ENCODE measurements at places on chromosomes 5 and 9.

GRCh38 chr5:179181988-179182387 lies 121.8 kb downstream of the ZNF354C start:
- no peak for DNase-seq

DNA sequence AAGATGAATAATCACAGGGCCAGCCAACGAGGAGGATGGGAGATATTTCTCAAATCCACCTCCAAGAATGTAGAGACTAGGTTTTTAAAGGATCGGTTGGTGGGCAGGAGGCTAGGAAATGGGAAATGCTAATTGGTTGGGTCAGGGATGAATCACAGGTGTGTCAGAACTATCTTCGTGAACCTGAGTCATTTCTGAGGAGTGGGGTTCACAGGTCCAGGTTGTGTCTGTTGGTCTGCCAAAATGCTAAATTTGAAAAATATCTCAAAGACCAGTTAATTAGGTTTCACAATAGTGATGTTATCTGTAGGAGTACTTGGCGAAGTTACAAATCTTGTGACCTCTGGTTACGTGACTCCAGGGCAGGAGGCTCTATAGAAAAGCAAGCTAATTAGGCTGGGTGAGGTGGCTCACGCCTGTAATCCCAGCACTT lies 2.6 kb upstream of the PLAA start:
- DNase-seq: no peak

- DNase-seq: no peak
Observed at GRCh38 chr9:70658765-70659164, 244.3 kb upstream of the KLF9 start.

GRCh38 chr9:113360242-113360842 lies 11.0 kb downstream of the BSPRY start:
- DNase-seq: no peak

- no peak for DNase-seq
Observed at GRCh38 chr9:242461-243080, 27.9 kb downstream of the DOCK8 start.

DNA sequence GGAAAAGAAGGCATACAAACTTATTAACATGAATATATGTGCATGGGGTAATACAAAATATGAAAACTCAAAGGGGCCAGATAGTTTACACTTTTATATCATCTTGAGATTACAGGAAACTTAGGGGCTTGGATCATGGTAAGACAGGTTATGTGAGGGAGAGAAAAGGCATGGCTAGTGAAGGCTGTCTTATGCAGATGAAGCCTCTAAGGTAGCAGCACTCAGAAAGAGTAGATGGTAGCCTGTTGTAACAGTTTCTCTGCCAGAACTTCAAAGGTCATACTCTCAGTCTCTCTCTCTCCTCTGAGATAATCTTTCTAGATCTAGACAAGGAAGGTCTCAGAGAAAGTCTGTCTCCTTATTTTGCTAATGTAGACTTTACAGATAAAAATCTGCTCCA lies 57.2 kb upstream of the FGF10 start:
- DNase-seq: no peak

DNA sequence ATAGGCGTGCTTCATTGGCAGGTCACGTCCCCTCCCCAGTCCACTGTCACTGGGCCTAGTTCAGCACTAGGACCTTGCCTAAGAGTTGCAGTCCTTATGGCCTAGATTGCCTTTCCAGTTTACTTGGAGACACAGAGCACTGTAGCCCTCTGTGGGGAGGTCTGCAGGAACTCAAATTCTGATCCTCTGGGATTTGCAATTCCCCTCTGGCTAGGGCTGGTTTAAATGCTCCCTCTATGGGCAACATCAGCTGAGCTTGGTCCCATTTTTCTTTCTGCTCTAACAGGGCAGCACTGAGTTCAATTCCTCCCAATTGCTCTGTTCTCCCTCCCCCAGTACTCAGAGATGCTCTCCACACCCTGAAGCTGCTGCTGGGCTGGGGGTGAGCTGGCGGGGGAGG lies 358.2 kb downstream of the HTR1A start:
- DNase-seq: no peak

GRCh38 chr9:17294822-17295624 lies 160.2 kb downstream of the CNTLN start:
- no peak for DNase-seq

DNA sequence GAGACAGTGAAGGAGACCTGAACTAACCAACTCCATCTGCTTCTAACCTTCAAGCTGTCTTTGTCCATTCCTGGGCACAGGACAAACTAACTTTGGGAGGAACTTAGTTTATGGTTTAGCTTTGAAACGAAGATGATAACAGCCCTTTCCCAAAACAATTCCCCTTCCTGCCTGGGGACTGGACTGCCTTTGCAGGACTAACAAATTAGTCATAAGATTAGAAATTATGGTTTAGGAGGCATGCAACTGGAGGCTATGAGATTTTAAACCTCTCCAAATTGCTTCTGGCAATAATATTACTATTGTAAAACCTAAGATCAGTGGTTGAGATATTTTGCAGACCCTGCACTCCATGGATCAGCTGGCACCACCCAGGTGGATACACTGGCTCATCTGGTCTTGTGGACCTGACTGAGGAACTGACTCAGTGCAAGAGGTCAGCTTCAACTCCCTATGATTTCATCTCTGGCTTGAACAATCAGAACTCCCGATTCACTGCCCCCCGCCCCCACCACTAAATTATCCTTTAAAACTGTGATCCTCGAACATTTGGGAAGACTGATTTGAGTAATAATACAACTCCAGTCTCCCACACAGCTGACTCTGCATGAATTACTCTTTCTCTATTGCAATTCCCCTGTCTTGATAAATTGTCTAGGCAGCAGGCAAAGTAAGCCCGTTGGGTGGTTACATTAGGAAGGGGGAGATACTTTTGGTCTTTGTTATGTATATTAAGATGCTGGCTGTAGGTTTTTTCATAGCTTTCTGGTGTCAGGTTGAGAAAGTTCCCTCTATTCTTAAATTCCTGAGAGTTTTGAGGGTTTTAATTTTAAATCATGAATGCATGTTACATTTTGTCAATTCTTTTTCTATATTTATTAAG lies 213.3 kb downstream of the TSSK1B start:
- DNase-seq: no peak

GRCh38 chr9:131416509-131416908 lies 22.6 kb downstream of the PRRC2B start:
- no peak for DNase-seq

- no peak for DNase-seq
Observed at GRCh38 chr9:116073826-116074225, 79.8 kb upstream of the PAPPA start.

GRCh38 chr5:114118511-114118910 lies 243.4 kb upstream of the KCNN2 start:
- no peak for DNase-seq

DNA sequence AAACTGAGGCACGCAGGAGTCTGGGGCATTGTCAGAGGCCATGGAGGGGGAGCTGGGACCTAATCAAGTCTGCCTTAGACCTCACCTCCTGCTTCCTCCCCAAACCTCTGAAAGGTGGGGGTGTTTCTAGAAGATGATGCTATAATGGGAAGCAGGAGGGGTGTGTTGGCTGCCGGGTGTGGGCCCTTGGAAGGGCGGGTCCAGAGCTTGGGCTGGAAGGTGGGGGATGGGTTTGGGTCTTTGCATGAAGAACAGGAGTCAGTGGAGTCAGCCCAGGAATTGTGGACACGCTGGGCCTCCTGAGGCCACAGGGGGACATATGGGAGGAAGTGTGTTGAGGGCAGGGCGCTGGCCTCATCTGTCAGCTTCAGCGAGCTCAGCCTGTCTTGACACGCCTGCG lies 101.0 kb upstream of the FCN2 start:
- no peak for DNase-seq

- DNase-seq: no peak
Observed at GRCh38 chr5:177966009-177966838, 29.8 kb downstream of the PROP1 start.

DNA sequence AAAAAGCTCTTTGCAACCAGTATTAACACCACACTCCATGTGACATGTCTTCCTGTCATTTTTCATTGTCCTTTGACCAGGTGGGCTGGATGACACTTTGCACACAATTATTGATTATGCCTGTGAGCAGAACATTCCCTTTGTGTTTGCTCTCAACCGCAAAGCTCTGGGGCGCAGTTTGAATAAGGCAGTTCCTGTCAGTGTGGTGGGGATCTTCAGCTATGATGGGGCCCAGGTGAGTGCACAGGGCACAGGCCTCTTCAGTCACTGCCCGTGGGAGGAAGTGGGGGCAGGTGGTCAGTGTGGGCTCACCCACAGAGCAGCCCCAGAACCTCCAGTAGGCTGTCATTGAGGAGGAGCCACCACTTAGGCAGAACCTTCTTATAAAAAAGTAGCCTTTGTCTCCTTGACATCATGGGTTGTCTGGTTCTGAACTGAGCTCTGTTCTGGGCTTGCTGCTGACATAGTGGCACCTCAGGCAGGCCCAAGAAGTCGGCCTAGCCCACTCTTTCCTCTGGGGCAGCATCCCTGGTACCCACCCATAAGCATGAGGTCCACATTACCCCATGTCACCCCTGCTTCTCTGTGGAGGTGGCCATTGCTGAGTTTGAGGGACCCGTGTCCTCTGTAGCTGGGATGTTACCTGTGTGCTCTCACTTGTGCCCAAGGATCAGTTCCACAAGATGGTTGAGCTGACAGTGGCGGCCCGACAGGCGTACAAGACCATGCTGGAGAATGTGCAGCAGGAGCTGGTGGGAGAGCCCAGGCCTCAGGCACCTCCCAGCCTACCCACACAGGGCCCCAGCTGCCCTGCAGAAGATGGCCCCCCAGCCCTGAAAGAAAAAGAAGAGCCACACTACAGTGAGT lies 39.3 kb downstream of the SECISBP2 start:
- DNase-seq: no peak

- DNase-seq: no peak
Observed at GRCh38 chr5:68319706-68320412, 104.3 kb downstream of the PIK3R1 start.

DNA sequence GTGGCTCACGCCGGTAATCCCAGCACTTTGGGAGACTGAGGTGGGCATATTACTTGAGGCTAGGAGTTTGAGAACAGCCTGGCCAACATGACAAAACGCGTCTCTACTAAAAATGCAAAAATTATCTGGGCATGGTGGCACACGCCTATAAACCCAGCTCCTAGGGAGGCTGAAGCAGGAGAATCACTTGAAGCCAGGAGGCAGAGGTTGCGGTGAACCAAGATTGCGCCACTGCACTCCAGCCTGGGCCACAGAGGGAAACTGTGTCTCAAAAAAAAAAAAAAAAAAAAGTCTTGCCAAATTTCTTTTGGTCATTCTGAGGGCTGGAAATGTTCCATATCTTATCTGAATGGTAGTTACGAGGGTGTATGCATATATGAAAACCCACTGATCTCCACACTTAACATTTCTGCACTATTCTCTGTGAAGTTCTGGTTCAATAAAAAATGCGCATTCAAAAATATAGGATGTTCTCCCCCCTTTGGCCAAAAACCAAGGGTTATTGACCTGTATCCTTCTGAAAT lies 13.5 kb upstream of the NIPAL4 start:
- DNase-seq: no peak

DNA sequence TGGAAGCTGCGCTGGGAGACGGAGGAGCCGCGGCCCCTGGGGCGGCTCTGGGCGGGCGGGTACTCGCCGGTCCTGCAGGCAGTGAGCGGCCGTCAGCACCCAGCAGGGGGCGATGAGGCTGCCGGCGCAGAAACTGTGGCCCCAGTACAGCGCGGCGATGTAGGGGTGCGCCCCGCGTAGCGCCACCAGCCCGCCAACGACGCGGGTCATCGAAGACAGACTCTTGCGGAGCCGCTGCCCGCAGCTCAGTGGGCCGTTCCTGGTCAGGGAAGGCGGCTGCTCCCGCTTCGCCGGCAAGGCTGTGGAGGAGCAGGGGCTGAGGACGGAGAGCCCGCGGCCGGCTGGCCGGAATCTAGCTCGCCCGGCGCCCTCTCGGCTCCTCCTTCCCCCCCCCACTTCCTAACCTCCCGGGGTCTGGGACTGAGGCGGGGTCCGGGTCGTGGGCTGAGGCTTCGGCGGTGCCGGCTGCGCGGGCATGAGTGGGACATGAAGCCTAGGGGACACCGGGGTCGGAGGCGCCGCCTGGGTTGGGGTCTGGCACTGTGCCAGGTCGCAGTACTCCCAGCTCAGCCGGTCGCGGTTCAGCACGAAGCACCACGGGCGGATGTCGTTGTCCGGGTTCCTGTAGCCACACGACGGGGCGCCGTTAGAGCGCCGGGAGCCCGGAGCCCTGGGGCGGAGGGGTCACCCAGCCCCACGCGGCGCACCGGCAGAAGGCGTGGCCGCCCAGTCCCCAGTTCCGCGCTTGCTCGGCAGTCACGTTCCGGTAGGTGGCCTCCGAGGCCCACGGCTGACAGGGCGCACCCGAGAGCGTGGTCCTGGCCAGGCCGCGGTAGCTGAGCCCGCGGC lies 3.6 kb upstream of the PFN3 start:
- DNase-seq: peak; percentile 86

DNA sequence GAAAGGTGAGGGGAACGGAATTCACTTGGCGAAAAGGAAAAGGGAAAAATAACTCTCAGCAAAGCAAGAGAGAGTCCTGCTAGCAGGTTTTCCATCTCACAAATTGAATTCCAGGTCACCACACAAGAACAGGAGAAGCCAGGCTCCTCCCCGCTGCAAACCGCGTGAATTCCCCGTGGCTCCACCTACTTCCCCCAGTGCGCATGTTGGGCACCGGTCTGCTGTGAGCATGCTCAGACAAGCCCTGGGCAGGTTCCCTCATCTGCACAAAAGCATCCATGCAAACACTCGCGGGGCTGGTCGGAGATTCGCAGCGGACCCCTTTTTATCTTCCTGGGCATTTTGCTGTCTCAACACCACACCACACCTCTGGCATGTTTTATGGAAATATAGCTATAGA lies 58.5 kb upstream of the S1PR3 start:
- DNase-seq: peak; percentile 39

GRCh38 chr5:169521366-169521983 lies 62.1 kb upstream of the SPDL1 start:
- no peak for DNase-seq

GRCh38 chr5:59547731-59548130 lies 345.8 kb downstream of the PDE4D start:
- DNase-seq: no peak

DNA sequence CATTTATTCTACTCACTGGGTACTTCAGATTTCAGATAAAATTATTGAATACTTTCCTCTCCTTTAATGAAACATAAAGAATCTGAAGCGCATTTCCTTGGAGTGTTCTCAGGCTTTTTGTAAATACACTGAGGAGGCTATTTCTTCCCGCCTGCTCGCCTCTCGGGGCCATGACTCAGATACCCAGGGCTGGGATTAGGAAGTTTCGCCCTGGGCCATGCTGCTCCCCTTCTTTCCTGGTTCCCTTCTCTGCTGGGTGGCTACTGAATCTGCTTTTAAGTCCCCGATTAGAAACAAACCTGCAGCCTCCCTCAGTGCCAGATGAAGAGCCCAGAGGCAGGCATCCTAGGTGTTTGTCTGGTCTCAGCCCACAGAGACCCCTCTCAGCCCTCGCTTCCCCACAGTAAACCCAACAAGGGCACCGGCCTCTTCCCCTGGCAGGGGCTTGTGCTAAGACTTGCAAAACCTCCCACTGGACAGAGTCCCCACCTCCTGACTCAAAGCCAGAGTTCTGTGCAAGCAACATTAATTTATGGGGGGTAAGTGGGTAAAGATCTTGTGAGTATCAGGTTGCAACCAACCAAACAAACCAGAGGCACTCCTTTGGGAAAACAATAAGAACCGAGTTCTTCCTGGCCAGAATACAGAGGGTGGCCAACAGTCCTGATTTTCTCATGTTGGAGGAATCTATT lies 30.7 kb upstream of the IRX1 start:
- DNase-seq: no peak

GRCh38 chr5:61076626-61077025 lies 85.6 kb downstream of the SMIM15 start:
- no peak for DNase-seq

- peak; percentile 39 for DNase-seq
Observed at GRCh38 chr9:107229241-107229741, 53.8 kb upstream of the RAD23B start.

GRCh38 chr9:7996558-7996957 lies 197.0 kb upstream of the DMAC1 start:
- DNase-seq: no peak
